Naive thymus-derived CD4-positive, alpha-beta T cell (primary cell): ENCODE measurements at places on chromosomes 1 and 21. TPM values are rescaled to one million over a fixed set of nuclear protein-coding genes. Genes with fewer than 3 reads are reported as not detected.

Gene CGN
- 0.23 TPM in 1 of 2 replicates, not detected in the other for total RNA-seq

Gene CLIC6
- total RNA-seq: 0.22 TPM

Gene PTGFR
- total RNA-seq: not detected in 2 replicates

Gene HCRTR1
- not detected for total RNA-seq

Gene FAM72A
- 19.5 and 20.2 TPM in 2 replicates for total RNA-seq

Gene LYPD8
- total RNA-seq: not detected

Gene FOXJ3
- 55.3 and 59.5 TPM in 2 replicates for total RNA-seq

Gene HSD3B2
- total RNA-seq: not detected

Gene MARK1
- total RNA-seq: not detected

Gene TNNI3K
- total RNA-seq: not detected

GRCh38 chr1:180252638-180253536 is 22.8 kb downstream of the LHX4 start:
- DNase-seq: no peak

- DNase-seq: no peak
These were observed 75.7 kb upstream of the SYT6 start for GRCh38 chr1:114229368-114229767.

GRCh38 chr1:206144605-206145004 is 27.4 kb upstream of the AVPR1B start:
- no peak for DNase-seq

GRCh38 chr1:8878698-8879463 is 395 bp upstream of the ENO1 start:
- peak; percentile 98 for DNase-seq

DNA sequence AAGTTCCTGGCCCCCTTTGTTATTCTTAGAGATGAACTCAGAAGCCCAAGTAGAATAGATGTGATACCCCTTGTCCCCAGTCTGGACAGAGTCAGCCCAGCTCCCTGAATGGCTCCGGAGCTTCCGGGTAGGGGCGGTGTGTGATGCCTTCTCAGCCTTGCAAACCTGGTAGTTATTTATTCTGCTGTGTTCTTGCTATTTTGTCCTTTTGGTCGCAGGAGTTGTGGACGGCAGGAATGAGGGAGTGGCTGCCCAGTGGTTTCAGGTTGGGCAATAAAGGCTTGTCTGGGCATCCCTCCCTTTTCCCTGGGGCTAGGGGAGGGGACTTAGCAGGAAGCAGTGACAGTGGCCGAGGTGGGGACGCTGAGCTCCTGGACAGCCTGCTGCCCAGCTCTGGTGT is 2.8 kb downstream of the PTPRU start:
- DNase-seq: no peak

- DNase-seq: no peak
These were observed 108.5 kb downstream of the CACHD1 start for GRCh38 chr1:64578270-64578973.

GRCh38 chr1:114597949-114598348 is 16.5 kb upstream of the BCAS2 start:
- DNase-seq: no peak

DNA sequence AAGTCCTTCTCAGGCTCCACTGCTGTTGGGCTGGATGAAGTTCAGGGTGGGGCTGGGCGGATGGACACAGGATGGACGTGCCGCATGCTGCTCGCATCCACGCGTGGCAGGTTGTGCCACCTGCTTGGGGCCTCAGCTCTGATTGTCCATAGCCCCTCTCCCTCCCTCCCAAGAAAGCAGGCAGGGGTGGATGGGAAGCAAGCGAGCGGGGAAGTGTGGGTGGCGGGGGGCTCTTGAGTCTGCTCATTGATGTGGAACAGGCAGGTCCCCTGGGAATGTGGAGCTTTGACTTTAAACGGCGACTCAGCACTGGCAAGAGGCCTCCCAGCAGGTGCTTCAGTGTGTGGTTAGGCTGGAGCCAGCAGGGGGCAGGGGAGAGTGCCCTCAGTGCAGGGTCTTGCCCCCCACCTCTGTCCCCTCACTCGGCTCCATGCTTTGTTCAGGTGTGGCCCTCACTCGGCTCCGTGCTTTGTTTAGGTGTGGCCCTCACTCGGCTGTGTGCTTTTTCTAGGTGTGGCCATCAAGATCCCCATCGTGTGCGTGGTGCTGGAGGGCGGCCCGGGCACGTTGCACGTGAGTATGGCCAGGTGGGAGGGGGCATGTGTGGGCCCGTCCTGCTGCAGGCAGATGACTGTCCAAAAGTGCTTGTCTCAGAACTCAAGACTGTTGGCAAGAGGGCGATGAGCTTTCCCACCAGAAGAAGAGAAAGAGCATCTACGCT is 23.9 kb downstream of the TRPM2 start:
- no peak for DNase-seq

GRCh38 chr1:31822766-31823165 is 6.9 kb upstream of the SPOCD1 start:
- DNase-seq: no peak

GRCh38 chr21:42636520-42637266 is 16.7 kb upstream of the PDE9A start:
- DNase-seq: no peak

DNA sequence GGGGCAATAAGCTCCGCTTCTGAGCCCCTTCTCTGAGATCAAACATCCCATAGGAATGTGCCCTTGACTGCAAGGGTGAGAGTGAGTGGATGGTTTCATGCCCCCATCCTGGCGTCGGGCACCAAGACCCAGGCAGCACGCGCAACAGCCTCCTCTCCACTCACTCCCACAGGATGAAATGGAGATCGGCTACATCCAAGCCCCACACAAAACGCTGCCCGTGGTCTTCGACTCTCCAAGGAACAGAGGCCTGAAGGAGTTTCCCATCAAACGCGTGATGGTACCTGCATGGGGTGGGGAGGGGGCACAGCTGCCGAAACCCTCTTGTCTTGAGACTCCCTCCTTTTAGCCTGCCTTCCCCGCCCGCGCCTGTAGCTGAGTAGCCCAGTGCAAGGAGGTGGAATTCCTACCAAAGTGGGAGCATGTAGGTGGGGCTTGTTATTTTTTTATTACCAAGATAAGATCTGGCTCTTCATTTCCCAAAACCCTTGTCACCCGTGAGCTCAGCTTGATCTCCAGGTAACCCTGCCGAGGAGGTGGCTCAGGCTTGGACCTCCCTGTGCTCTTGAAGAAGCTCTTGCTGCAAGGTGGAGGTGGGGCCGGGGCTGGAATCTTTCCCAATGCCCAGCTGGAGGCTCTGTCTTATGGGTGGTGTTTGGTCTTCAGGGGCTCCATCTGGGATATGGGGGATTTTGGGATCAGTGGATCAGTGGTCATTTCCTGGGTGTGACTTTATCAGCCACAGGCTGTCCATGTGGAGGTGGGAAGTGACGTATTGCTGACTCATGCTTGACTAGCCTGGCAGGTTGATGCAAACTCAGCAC is 24.0 kb upstream of the PADI6 start:
- no peak for DNase-seq

DNA sequence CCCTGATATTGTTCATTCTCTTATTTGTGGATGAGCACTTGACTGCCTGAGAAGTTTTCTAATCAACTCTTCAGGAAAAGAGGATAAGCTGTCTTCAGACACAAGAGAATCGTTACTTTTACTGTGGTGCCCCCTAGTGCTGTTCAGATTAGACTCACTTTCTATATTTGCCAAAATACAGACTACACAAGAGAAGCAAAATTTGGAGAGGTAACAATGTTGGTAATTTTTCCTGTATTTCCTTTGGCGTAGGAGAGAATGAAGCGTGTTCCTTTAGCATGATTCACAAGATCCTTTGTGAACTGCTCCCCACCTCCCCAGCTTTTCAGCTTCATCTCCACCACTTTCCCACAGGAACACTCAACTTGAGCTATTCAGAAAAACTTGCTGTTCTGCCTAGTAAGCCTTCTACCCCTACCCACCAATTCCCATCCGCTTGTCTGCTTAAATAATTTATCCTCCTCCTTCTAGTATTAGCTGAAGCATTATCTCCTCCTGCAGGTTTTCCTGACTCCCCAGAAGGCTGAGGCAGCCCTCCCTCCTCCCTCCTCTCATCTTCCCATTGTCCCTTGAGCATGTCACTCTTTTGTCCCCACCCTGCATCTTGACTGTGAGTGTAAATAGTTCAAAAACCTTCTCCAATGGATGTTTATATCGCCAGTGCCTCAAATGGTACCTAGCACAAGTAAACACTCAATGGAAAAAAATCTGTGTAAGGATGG is 4.5 kb downstream of the TNFSF4 start:
- no peak for DNase-seq

GRCh38 chr1:31938184-31938975 is at the start of gene PTP4A2:
Gene PTP4A2, minus strand, starts transcription at chr1:31938368. Its CDS starts 19,303 bp downstream, at chr1:31919065.
- DNase-seq: peak; percentile 81

DNA sequence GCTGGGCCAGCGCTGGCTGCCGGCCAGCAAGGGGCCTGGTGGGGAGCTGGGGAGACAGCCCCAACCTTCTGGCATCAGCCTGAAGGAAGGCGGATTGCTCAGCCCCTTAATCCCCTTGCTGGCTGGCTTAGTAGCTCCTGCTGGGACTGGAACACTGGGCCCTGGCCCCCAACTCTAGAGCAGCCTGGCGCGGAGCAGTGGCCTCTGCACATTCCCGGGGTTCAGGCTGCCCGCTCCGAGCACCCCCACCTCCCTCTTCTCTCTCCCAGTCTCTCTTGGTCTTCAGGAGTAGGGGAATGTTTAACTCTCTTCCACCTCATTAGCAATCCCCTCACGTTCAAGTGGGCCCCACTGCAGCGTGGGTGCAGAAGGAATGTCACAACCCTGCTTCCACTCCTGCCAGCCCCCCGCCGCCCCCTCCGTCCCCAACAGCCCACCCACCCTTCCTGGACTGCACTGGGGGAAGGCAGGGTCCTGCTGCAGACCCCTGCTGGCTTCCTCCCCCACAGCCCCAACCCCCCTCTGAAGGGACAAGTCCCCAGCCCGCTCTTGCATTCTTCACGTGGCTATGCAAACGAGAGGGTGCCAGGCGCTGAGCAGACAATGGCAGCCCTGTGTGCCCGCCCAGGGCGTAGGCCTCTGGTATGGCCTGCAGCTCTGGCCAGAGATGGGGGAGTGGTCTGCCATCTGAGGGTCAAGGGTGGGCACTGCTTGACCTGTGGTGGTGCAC is 980 bp upstream of the CLDN19 start:
- DNase-seq: no peak

DNA sequence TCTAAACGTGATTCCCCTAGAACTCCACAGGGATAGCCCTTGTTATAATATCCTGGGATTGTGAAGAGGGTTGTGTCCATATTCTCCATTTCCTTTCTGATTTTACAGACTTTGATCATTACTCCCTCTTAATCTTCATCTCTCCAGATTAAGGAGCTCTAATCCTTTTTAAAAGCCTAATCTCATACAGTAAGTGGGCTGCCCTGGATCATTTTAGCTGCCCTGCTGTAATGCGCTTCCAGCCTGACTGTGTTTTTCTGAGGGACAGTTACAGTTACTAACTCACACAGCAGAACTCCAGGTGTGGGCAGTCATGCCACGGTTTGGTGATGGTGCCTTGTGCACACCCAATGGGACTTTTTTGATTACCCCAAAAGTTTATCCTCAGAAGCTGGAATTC is 33.5 kb downstream of the PROX1 start:
- no peak for DNase-seq

DNA sequence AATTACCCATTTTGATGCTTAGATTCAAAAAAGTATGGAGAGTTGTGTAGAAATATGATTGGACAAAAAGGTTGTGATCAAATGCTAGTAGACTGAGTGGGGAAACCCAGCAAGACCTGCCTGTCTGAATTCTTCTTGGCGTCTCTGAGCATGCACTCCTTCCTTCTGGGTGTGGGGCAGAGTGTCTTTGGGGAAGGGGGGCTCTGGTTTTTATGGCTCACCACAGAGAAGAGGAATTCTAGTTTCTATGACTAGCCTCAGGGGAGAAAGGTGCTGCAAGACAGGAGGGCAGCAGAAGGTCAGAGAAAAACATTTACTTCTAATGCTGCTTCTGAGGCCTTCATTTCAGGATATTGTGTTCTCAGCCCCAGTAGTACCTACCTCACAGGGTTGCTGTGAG is 33.9 kb upstream of the PIGC start:
- no peak for DNase-seq

DNA sequence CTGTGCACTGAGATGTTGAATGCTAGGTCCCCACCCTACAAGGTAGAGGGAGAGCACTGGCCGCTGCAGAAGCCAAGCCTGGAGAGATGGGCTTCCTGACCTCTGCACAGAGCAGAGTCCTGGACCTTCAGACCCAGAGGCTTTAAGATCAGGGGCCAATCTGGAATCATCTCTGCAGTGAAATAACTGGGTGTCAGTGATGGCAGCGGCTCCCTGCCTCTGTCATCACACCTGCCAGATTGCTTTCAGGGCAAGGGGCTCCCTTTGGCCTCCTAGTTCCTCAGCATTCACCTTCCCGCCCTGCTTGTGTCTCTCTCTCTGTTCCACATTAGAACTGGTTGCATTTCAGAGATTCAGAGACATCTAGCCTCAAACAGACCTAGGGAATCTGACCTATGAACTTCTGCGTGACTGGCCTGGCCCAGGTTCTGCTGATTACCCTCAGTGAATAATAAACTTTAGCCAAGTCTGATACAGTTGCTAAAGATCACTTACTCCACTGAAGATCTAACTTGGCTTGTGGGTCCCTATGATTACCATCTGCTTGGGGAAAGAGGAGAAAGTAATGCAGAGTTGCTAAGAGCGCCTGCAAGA is 87.8 kb downstream of the ATP1A1 start:
- DNase-seq: no peak

- peak; percentile 27 for DNase-seq
These were observed 5.1 kb upstream of the SSR2 start for GRCh38 chr1:156025876-156026275.

DNA sequence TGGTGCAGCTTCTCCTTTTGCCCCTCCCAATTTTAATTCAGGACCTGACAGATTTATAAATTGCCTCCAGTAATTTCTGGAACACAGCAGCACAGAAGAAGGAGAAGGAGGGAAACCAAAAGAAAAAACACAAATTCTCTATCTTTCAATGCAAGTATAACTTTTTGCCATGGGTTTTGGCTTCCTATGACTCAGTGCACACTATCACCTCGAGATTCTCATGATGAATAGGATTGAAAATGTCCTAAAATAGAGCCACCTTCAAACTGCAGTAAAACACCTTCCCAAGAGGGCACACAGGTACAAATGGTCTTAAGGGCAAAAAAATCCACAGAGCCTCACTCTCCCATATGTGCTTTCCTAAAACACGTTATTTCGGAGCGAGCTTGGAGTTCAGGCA is 113.6 kb downstream of the HLCS start:
- DNase-seq: no peak

- DNase-seq: no peak
These were observed 2.3 kb upstream of the GADD45A start for GRCh38 chr1:67682659-67683197.

GRCh38 chr21:42648606-42649005 is 4.8 kb upstream of the PDE9A start:
- DNase-seq: no peak

DNA sequence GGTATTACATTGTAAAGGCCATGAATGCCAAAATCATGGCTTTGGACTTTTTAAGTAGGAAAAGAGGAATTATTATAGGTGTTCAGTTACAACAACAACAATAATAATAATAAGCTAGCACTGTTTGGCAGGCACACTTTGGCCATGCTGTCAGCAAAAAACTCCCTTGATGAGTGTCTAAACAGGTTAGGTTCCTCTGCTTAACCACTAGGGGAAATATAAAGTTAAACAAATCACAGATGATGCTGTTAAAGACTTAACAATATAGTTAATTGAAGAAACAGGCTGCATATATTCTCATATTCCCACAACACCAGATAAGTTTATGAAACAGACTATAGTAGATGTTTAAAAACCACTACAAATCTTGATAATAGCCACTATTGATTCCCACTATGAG is 46.4 kb downstream of the RGS21 start:
- DNase-seq: no peak
